Activated CD4-positive, CD25-positive, alpha-beta regulatory T cell treated with anti-CD3 and anti-CD28 coated beads, Interleukin-2, amount 50 U/mL, for 16 hours (primary cell): ENCODE measurements at places on chromosomes 7 and 10.
A peak's percentile ranks its signal among the peaks of the same experiment; 100 is the strongest.

GRCh38 chr7:114939484-114940097 is 17.7 kb downstream of the MDFIC start:
- no peak for DNase-seq

- DNase-seq, result no peak
These were observed 410.1 kb downstream of the SUGCT start for GRCh38 chr7:40544871-40545303.

DNA sequence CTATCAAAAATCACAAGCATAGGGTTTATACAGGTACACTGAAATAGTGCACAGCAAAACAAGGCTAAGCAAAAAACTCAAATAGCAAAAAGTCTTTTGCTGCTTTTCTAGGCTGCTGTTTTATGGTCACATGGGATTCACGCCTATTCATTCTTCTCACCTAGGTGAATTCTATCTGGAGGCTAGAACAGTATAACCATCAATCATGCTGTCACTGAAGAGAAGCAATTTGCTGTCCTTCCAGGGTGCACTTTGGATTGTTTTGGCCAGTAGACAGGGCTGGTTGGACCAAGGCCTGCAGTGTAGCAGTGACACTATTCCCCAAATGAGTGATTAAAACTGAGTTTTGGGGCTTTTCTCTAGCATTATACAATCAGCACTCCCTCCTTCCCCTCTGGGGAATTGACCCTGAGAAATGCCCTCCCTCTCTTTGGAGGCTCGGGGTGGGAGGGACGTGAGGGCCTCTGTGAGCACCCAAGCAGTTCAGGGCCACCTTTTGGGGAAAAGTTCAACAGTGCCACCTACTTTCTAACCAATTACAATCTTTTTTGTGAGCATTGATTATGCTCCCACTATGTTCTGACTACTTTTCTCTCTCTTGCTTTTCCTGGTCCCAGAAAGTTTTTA is 16.2 kb upstream of the SND1 start:
- no peak for DNase-seq

- DNase-seq, result peak; percentile 88
These were observed at the start of gene TRIM24 for GRCh38 chr7:138460176-138460648. TSS of gene TRIM24 (plus strand) at chr7:138460259. CDS start at chr7:138460549, 290 bp downstream.

GRCh38 chr7:33854178-33854577 is 51.2 kb upstream of the BMPER start:
- no peak for DNase-seq

GRCh38 chr10:43120929-43121314 is 17.3 kb upstream of the CSGALNACT2 start:
- DNase-seq, result no peak

DNA sequence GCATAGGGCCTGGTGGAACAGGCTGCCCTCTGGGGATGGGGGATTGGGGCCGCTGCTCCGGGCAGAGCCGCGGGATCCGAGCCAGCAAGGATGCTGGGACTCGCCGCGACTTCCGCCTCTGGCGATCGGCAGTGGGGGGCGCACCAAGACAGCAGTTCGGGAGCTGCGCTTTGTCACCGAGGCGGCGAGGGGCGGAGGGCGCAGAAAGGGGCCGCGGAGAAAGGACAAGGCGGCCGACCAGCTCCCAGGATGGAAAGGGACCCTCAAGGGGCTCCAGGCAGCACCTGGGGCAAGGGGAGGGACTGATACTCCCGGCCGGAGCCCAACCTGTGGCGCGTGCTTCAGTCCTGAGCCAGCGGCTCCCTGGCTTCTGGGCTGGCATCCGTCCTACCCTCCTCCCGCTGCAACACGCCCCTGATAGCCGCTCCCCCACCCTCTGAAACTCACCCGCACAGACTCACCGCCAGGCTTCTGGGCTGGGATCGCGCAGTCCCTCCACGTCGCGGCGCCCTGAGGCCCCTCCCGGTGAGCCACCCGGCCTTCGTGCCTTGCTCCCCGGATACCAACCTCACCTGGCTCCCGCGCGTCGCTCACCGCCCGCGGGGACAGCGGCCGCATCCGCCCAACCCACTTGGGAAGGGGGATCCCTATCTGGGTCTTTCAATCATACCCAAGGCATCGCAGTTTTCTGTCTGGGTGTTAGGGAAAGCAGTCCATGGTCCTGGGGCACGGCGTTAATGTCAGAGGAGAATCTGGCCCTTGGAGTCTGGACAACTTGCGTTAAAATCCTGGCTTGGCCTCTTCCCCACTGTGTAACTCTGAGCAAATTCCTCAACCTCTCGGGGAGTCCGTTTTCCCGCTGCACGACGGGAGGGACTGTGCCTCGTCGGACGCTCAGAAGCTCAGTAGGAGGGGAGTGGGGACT is 7.0 kb upstream of the EVX1 start:
- DNase-seq, result no peak

DNA sequence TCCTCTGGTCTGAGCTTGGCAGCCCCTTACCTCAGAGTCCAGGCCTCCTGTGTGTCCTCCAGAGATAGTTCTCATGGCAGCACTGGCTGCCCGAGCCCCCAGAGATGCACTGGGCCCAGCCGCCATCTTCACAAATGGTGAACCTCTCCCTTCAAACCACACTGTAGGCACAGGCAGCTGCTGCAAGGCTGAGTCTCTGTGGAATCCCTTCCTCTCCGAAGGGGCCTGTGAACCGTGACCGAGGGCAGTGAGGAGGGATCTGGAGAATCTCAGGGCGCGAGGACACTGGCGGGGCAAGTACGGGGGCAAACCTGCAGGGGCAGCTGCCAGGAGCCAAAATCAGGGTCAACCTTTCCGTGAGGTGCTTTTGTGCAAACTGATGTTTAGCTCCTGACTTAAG is 69.5 kb upstream of the CFAP46 start:
- DNase-seq, result no peak

- DNase-seq, result no peak
These were observed 187.4 kb downstream of the RNLS start for GRCh38 chr10:88395677-88396076.

GRCh38 chr10:12469345-12469744 is 120.0 kb downstream of the CAMK1D start:
- DNase-seq, result no peak

DNA sequence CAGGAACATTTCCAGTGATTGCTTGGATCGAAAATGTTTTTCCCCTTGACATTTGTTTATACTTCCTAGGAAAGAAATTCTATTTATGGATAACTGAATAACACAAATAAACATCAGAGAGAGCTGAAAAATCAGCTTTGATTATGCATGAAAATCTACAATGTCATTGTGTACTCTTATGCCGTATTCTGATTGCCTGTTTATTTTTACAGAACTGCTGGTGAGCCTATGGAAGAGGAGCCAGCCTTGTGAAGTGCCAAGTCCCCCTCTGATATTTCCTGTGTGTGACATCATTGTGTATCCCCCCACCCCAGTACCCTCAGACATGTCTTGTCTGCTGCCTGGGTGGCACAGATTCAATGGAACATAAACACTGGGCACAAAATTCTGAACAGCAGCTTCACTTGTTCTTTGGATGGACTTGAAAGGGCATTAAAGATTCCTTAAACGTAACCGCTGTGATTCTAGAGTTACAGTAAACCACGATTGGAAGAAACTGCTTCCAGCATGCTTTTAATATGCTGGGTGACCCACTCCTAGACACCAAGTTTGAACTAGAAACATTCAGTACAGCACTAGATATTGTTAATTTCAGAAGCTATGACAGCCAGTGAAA is 121.5 kb downstream of the TWIST1 start:
- no peak for DNase-seq

DNA sequence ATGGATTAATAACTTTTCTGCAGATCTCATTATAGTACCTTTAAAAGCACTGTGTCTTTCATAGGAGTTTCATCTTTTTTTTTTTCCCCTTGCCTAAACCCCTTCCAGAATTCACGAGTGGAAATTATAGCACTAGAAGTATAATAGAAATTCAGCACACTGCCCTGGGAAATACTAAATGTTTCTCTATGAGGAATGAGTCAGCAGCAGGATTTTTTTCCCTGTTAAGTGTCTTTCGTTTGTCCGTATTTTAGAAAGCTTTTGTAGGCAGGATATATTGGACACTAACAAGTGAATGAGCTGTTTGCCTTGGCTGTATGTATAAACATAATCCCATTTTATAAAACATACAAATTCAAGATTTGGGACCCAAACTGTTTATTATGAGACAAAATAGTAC is 105.8 kb downstream of the EXOC4 start:
- DNase-seq, result no peak

- no peak for DNase-seq
These were observed 55.3 kb downstream of the STK32C start for GRCh38 chr10:132252412-132252811.

- DNase-seq, result no peak
These were observed 28.2 kb upstream of the BMS1 start for GRCh38 chr10:42754155-42755027.

DNA sequence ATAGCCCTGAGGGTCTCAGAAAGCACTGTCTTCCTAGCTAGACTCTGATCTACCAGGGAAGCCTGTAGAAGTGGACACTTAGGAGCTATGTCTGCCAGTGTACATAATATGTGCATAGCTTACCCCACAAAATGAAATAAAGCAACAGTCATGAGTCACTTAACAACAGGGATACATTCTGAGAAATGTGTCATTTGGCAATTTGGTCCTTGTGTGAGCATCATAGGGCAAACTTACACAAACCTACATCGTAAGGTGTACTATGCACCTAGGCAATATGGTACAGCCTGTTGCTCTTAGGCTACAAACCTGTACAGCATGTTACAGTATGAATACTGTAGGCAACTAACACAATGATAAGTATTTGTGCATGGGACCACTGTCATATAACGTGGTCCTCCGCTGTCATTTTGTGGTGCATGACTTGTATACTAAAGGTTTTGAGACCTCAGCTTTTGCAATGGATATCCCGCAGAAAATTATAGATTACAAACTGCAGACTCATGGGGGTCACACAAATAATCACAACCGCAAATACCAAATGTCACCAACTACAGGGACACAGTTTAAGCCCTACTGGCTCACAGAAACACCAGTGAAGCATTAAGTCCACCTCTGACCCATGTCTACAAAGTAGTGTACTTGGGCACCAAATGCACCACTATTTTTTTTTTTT is 1.7 kb downstream of the URGCP start:
- DNase-seq, result no peak

DNA sequence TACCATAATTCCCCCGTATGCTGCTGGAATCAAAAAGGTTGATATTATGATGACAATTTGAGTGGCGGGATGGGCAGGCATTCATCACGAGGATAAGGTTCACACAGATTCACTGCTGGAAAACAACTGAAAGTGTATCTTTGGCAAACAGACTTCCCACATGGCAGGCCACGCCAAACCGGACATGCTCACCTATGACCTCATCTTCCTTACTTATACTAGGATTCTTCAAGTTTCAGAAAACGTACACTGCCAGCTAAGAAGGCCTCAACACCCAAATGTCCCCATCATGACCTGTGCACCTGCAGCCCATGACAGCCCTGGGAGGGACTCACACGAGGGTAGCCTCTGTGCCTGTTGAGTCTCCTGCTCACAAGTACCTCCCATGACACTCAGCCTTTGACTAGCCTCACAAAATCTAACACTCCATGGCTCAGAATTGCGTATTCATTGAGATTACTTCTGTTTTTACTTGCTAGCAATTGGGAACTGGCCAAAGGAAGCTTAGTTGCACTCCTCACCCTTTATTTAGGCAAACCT is 259.0 kb upstream of the GHITM start:
- no peak for DNase-seq

GRCh38 chr10:117000580-117000979 is 4.4 kb downstream of the SHTN1 start:
- DNase-seq, result no peak

- DNase-seq, result no peak
These were observed 62.4 kb downstream of the THNSL1 start for GRCh38 chr10:25078658-25079431.

DNA sequence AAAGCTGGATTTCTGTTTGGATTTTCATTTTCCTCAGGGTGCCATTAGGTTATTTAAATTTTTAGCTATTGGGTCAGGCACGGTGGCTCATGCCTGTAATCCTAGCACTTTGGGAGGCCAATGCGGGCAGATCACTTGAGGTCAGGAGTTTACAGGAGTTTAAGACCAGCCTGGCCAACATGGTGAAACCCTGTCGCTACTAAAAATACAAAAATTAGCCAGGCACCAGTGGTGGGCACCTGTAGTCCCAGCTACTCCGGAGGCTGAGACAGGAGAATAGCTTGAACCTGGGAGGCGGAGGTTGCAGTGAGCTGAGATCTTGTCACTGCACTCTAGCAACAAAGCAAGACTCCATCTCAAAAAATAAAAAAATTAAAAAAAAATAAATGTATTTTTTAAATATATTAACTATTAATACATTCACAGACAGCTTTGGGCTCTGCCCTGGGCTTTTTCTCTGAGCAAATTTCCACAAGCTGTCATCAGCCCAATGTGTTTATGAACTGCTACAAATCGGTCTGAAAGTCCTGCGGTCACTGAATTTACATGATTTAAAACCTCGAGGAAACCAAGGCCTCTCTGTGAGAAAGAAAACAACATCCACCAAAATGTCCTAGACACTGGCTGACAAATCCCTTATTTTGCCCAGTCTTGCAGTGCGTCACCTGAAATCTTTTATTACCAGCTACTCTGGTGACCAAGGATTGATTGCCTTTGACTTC is 19.2 kb upstream of the PLEKHS1 start:
- no peak for DNase-seq

DNA sequence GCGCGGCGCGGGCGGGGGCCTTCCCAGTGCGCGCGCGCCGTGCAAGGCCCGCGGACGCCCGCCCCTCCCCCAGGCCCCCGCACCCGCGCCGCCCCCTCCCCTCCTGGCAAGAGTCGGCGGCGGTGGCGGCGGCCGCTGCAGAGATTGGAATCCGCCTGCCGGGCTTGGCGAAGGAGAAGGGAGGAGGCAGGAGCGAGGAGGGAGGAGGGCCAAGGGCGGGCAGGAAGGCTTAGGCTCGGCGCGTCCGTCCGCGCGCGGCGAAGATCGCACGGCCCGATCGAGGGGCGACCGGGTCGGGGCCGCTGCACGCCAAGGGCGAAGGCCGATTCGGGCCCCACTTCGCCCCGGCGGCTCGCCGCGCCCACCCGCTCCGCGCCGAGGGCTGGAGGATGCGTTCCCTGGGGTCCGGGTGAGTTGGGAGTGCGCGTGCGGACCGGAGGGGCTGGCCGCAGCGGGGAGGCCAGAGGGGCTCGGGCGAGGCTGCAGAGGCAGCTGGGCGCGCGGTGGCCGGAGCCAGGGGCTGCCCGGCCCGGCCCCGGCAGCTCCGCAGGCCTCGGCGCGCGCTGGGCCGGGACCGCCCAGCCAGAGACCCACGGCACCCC is at the start of gene BMPR1A:
Gene BMPR1A (plus strand): TSS at position 109 of the 602 bp plus-strand sequence. CDS start 119,400 bp downstream, outside the sequence.
- DNase-seq, result no peak

DNA sequence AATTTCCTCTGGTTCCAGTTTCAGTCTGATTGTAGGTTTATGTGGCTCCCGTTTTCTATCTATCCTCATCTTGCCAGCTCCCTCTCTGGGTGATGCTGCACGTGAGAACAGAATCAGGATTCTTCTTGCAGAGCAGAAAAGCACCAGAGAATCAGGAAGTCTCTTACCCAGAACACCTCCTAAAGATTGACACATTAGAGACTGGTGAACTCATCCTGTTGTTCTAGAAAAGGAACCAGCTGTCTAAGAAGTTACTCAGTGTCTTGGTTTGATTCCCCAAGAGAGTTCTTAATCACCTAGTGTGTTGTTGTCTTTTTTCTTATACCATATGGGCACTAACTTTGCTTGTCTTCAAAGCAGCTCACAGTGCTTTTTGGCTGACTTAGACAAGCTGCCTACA is 152.4 kb downstream of the DGKI start:
- no peak for DNase-seq
